NAMALWA (cell line): ENCODE measurements at places on chromosomes 2 and 18.

DNA sequence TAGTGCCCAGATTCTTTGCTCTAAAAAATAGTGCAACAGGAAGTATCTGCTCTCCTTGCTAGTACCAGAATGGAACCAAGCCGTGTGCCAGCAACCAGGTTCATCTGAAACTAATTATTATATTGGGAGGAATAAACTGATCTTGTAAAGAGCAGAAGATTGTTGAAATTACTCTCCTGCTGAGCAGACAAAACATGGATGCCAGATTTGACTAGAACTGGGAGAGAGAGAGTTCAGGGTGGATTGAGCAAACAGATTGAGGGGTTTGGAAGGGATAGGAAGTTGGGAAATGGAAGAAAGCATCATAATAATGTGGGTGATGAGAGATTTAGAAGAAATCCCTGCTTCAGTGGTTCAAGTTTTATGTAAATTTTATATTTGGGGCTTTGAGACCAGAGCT, 160.1 kb upstream of the RASGRP3 start:
- no peak for DNase-seq

DNA sequence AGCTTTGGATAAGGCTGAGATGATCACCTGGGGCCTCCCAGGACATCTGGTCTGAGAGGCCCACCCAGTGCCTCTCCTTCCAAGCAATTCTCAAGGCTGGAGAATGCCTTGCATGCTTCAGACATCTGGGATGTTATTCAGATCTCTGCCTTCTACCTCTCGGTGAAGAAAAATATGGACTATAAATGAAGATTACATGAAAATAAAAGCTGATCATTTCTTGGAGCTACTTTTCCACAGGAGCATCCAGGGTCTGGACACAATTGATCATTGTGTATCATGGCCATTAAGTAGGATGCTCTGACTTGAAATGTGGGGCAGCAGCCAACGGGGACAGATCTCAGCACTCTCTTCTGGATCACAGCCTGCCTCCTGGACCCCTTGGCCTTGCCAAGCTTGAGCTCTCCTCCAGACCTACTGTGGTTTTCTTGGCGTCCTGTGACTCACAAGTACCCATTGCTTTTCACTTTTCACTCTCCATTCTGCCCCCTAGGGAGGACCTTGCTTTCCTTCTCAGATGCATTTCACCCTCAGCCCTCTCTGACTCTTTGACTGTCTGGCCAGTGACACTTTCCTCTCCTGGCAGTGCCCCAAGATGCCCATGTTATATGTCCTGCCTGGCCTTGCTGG, 203.1 kb downstream of the INSIG2 start:
- DNase-seq: no peak

DNA sequence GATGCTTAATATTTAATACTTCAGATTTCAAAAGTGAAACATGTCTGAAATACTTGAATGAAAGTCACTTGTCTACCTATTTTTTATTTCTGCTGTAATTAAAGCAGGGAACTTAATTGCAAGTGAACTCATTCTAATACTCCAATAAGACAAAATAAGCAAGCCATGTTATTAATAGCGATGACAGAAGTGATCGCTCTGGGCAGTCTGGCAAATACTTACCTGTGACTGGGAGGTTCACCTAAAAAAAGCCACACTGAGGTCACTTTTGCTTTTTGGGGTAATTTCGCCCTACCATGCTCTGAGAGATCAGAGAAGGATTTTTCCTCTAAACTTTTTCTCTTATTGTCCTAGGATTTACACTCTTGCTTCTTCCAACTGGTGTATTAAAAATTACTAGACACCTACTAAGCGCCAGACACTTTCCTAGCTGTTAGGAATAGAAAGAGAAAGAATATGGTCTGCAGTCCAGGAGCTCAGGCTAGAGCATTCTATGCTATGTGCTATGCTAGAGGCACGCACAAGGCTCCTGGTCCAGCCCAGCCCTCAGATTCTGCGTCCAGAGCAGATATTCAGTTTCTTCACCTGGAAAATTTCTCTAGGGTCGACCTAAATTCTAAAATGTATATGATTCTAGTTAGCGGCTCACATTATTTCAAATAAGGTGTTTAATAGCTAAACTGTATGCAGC, 26.5 kb upstream of the PPP1CB start:
- DNase-seq: no peak

- no peak for DNase-seq
These were observed 189.2 kb downstream of the SMAD7 start for GRCh38 chr18:48761582-48761981.

DNA sequence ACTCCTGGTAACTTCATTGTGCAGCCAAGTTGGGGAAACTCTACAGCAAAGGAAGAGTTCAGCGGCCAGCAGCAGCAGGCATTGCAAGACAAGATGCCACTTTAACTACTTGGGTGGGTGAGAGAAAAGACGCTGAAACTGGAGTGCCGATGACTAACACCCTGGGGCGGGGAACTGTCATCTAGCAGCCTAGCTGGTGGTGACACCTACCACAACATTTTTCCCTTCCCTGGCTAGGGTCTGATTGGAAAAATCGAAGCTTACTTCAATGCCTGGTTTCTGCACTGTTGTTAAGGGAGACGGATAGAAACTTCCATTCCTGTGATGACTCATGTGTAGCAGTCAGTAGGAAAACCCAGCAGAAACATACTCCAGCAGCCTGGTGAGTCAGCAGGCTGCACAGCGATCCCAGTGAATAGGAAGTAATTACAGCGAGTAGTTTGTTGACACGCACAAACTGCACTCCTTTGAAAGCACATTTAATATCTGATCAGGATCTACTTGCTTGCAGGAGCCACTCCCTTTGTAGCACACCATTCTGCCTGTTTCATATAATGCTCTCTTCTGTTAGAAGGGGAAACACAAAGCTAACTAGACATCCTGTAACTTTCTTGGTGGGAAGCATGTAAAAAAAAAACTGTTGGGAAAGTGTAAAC, 62.1 kb upstream of the MAPRE2 start:
- peak; percentile 37 for DNase-seq

GRCh38 chr18:75143851-75144250, 65.1 kb downstream of the PTGR3 start:
- DNase-seq: no peak

GRCh38 chr2:158214431-158214830, 112.8 kb downstream of the UPP2 start:
- peak; percentile 45 for DNase-seq

DNA sequence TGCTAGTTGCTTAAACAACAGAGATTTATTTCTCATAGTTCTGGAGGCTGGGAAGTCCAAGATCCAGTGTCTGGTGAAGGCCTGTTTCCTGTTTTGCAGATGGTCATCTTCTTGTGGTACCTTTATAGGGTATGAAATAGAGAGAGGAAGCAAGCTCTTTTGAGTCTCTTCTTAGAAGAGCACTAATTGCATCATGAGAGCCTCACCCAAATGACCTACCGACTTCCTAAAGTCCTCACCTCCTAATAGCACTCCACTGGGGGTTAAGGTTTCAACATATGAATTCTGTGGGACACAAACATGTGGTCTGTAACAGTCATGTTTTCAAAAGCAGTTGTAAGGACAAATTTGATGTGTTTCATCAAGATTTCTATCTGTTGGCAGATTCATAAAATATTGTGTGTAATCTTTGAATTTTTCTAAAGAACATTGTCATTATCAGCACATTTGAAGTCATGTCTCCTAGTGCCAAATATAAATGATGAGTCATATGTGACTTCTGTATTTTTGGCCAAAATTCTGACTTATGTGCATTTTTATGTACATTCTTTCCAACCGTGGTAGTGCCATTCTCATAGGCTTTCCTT, 45.3 kb downstream of the CD28 start:
- no peak for DNase-seq

- DNase-seq: no peak
These were observed 33.3 kb downstream of the ANXA4 start for GRCh38 chr2:69774984-69775982.

DNA sequence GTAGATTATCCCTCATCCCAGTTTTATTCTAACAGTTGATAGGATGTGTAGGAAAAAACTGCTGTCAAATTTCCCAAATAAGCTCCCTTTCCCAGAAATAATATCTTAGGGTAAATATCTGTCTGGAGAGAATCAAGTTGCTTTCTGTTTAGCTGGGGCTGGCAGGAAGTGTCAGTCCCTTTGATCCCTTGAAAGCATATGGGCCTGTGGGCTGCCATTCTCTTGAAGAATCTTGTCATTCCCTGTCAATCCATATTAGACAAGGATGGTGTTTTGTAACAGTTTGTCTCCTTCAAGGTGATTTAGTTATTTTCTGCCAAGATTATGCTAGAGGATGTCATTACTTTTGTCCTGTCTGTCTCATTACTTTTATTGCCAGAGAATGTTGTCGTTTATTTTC, 37.1 kb upstream of the UBE2E3 start:
- no peak for DNase-seq

- no peak for DNase-seq
These were observed 348.4 kb upstream of the RAB12 start for GRCh38 chr18:8260827-8261226.

GRCh38 chr2:22634167-22634566, 750.8 kb upstream of the KLHL29 start:
- no peak for DNase-seq

DNA sequence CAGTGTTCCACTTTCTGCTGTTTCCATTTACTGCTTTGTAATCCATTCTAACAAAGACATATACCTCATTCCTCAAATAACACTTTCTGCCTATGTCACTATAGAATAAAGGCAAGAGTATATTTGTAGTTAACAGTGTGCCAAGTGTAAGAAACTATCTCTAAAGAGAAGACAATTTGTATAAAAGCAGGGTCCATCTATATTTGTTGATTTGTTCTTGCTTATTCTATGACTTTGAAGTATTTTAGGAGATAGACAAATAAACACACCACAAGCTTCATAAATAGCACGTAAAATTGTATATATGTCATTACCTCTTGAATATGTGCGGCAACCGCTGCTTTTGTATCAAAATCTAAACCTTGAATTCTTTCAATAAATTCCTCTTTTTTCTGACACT, 56.0 kb downstream of the CCDC88A start:
- DNase-seq: peak; percentile 37

- no peak for DNase-seq
These were observed 48.2 kb downstream of the CXCR4 start for GRCh38 chr2:136069773-136070172.

- no peak for DNase-seq
These were observed 2.8 kb downstream of the ONECUT2 start for GRCh38 chr18:57437766-57438671.

DNA sequence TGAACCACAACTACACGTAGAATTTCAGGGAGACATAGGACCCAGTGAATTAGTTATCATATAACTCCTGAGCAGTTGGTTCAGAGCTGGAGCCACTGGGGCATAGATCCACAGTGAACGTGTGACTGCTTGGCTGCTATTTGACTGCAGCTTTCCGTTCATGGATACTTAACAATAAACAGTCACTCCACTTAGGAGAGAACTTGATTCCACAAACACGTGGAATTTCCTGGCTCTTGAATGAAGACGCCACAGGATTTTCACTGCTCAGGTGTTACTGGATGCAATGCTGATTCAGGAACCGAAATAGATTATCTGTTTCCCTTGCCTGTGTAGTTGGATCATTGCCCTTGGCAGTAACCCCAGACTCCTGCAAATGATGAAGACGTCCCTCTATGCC, 679.1 kb upstream of the ZEB2 start:
- DNase-seq: no peak

DNA sequence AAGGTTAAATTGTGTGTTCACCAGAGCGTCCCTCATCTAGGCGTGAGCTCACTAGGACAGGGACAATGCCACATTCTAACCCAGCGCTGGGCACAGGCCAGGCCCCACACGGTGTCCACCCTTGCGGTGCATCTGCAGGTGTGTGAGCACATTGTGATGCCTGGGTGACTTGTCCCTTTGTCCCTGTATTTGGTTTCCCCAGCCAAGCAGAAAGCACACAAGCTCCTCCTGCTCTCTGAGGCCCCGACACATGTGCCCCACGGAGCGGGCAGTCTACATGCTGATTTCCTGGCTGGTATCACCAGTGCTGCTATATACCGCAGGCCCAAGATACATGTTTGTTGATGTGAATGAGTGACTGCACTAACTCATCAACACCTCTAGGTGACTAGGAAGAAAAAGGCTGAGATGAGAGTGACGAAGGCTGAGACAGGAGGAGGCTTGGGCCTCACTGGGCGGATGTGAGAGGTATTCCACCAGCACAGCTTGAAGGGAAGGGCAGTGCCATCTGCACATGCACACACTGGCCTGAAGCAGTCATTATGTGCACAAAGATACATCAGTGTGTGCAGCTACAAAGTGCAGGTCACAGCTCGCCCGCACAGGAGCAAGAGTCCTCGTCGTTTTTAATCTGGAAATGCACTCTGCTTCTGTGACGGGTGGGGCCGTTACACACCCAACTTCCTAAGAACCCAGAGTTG, 205.9 kb downstream of the EIPR1 start:
- DNase-seq: no peak

DNA sequence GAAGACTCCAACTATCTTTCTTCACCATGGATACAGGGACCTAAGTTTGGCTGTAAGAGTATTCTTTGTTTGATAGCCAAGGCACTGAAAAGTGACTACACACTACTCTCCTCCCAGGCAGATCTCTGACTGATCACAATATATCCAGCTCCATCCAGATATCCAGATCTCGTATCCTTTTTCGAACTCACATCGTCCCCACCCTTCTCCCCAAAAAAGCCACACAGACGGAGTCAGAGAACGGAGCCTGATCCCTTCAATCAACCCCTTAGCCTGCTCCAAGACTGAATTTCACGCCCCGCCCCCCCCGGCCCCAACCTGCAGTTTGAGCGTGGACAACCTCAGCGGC, 533 bp downstream of the DHX57 start:
- DNase-seq: no peak

- DNase-seq: no peak
These were observed 150.7 kb upstream of the SLC14A2 start for GRCh38 chr18:45464619-45465018.

DNA sequence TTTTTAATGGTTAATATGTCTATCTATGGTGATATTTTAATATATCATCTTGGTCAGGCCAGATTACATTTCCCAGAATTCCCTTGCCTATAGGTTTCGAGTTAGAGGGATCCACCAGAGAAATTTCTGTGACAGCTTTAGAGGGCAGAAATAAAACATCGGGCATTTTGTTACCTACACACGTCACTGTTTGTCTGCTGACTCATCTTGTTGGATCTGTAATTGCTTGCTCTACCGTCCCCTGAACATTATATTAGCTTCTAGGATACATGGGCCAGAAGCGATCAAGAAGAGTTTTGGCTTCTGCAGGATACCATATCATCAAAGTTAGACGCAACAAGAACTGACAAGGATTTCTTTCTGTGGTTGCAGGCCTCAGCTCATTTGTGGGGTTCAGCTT, 795.8 kb upstream of the GCFC2 start:
- no peak for DNase-seq

- no peak for DNase-seq
These were observed 29.3 kb downstream of the HS1BP3 start for GRCh38 chr2:20621366-20622295.
